ENCODE measurements at places on chromosomes 5 and 9.

- no peak for DNase-seq
Observed at GRCh38 chr5:83517072-83517687, 45.6 kb downstream of the VCAN start.

GRCh38 chr5:103232393-103232999 lies 26.1 kb upstream of the MACIR start:
- DNase-seq: peak; percentile 46

- DNase-seq: no peak
Observed at GRCh38 chr9:105432247-105432842, 15.5 kb upstream of the FSD1L start.

DNA sequence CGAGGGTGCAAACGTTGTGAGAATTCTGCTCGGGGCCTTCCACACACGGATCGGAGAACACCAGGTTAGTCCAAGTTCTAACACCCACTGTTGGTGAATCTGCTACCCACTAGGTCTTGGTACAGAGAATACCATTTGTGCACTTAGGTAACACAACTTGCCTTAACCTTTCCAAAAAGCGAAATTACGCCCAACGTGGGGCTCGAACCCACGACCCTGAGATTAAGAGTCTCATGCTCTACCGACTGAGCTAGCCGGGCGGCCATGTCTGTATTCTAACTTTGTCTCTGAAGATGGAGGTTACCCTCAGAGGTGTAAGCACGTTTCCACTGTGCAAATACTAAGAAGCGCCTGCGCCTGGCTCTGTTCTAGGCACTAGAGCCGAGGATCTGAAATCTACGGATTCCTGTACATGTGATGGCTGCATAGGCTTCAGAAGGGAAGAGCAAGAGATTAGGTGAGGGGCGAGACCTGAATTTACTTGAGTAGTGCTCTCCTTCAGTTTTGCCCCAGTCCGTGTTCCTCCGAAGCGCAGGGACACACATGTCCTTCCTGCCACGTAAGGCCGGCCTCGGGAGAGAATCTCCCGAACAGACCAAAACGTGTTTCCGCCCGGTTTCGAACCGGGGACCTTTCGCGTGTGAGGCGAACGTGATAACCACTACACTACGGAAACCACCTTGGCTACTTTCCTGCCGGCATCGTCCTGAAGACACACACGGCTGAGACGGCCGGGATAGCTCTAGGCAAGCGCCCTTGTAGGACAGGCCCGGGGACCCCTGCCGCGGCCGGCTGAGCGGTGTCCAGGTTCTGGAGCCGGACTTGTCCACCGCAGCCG lies 1.1 kb upstream of the TRIM41 start:
- peak; percentile 87 for DNase-seq
